ENCODE measurements at places on chromosomes 1 and 21.
A peak's percentile ranks its signal among the peaks of the same experiment; 100 is the strongest.

- DNase-seq: no peak
These were observed 53.5 kb downstream of the NTNG1 start for GRCh38 chr1:107194380-107194779.

DNA sequence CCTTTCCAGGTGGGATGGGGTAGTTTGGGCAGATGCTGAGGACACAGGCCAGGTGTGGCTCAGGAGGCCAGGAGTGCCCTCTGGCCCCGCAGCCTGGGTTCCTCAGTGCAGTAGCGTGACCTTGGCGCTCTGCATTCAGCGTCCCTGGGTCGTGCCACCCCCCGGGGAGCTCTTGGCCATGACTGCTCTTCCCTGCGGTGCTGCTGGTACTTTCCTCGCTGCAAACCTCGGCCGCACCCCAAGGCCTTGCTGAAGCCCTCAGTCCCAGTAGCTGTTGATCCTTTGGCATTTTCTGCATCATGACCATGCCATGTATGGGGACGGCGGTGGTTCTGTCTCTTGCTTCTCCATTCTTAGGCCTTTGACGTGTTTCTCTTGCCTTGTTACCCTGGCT is 13.8 kb downstream of the SLX9 start:
- DNase-seq: no peak

DNA sequence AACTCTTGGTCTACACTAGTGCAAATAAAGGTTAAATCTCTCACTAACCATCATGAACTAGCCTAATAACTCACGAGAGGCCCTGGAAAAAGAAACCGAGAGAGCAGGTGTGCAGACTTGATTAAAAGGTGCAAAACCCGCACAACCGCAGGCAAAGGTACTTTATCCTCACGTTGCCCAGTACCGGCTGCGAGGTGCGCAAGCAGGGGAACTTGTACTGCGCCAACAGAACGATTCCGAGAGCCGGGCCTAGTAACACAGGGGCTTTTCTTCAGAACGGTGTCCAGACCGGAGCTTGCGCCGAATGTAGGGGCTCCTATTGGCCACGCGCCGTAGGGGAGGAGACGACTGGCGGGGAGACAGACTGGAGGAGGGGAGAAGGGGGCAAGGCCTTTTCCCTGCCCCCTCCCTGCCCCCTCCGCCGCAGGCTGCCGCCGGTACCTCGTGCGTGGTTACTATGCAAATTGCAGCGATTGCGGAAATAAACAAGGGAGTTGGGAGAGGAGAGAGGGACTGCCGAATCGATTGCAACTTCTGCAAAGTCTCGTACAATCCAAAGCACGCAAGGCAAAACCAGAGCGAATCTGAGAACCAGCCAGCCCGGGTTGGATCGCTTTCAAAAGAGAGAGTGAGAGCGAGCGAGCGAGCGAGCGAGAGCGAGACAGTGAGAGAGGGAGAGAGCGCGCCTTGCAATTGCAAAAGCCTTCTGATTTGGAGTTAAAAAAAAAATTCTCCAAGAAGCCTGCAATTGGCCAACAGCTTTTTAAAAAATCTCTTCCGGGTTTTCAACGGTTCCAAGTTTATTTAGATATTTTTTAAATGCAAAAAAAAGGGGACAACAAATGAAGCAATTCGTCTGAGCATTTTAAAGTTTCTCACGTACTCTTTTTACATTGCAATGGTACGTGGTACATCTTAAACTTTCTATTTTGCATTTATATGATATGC is 5.4 kb upstream of the NFIA start:
- peak; percentile 96 for DNase-seq

- DNase-seq: no peak
These were observed 52.4 kb downstream of the ARHGEF10L start for GRCh38 chr1:17591814-17592430.

- DNase-seq: peak; percentile 54
These were observed 156.2 kb downstream of the DENND1B start for GRCh38 chr1:197619008-197619640.

DNA sequence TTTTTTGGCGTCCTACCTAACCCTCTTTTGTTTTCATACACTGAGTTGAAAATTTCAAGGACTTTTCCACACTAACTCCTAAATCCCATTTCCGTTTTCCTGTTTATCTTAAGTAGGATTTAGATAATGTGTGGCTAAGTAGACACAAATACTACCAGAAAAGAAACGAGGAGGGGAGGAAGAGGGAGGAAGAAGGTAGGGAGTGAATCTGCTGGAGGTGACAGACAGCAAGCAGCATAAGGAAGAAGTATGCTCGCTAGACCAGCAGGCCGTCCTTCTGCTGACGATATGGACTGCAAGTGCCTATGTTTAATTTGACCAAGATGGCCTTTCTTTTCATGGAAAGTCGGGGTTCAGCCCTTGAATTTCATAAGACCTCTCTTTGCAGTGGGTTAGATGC is 256.9 kb upstream of the RAB4A start:
- no peak for DNase-seq

GRCh38 chr21:14084068-14084501 is 126.7 kb downstream of the LIPI start:
- DNase-seq: no peak

DNA sequence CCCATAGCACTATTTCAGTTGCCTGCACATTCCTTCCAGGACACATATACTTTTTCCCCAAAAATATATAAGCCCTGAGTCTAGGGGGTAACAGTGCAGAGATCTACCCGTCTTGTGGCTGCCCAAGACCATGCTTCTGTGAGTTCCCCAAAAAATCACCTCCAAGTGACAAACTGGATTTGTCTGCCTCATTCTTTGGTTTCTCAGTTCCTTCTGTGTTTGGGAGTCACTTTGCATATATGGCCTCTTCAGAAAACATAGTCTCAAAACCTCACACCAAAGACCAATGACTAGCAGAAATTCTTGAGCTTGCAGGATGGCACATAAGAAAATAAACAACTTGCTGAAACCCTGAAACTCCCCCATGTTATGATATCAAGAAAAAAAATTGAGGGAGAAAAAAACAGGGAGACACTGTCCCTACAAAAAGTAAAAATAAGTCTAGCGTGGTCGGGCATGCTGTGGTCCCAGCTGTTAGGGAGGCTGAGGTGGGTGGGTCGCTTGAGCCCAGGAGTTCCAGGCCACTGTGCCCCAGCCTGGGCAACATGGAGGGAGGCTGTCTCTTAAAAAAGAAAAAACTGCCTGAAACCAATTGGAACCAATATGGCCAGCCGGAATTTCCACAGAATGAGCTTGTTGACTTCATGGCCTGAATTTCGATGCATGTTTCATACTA is 8.0 kb downstream of the JMJD4 start:
- no peak for DNase-seq

DNA sequence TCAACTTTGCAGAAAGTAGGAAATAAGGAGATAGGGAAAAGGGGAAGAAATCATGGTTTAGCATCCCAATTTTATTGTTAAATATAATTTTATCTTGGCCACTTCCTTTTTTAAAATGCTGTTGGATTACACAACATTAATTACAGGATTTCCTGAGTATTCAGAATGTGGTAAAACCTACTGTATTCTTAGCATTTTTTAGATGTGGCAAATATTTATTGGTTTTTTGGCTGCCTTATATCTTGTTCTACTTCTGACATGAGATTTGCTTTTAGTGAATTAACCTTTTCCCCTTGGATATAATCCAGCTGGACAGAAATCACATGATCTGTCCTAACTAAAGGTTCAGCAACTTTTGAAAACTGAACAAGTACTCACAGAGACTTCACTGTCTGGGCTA is 104.9 kb downstream of the PTGS2 start:
- DNase-seq: no peak

- DNase-seq: no peak
These were observed 74.4 kb upstream of the TIAM1 start for GRCh38 chr21:31418377-31419001.

- DNase-seq: no peak
These were observed 24.9 kb downstream of the MT1HL1 start for GRCh38 chr1:236979149-236979900.

DNA sequence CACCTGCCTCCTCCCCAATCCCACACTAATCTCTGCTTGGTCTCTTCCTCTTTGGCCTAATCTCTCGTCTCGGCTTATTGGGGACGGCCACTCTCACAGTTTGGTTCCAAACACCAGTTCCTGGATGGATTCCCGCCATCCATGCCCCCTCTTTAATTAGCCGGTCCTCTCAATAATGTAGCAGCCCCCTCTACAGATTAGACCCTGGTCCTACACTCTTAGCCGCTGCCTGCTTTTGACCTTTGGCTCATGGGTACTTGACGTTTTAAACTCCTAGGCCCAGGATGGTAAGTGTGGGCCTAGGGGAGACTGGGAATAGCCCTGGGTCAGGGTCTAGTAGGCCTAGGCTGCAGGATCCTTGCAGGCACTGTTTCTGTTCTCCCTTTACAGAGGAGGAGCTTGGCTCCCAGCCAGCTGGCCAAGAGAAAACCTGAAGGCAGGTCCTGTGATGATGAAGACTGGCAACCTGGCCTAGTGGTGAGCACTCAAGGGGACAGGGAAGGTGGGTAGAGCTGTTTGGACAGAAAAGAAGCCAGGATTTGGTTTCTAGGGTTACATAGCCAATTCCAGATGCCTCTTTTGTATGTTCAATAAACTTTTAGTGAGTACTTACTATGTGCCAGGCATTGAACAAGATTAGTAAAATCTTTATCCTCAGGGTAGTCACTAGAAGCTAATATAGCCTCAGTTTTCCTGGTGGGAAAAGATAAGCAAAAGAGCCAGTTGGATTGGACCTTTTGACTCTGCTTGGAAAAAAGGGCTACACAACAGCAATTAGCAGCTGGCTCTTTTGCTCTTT is 758 bp downstream of the RAD54L start:
- DNase-seq: peak; percentile 88

GRCh38 chr1:227759341-227760300 is 24.4 kb downstream of the SNAP47 start:
- no peak for DNase-seq

DNA sequence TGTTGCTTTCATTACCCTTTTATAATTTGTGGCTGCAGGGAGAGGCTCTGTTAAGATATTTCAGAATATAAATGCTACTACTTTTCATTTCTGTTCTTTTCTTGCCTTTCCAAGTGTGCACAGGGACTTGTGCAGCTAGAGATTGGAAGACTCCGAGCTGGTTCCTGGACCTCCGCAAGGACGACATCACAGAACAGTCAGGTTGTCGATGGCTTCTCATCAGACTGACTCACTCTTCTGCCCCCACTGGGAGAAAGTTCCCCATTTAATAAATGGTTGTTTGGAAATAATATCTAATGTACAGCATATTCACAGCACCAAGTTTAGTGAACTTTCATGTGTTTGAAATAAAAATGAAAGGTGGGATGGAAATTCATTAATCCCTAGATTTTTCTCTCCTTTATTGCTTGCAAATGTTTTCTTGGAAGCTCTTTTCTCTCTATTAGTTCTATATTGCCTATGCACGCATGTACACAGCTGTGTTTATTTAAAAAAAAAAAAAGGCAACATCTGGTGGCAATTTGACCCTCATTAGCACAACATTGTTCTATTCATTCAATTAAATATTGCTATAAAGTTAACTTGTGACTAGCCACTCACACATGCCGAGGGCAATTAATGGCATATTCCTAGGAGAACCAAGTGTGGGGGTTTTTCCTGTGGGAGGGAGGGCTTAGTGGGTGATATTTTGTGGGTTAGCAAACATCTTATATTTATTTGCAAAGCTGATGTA is 77.5 kb upstream of the L1TD1 start:
- DNase-seq: no peak

- DNase-seq: no peak
These were observed 384.0 kb downstream of the HHIPL2 start for GRCh38 chr1:222163895-222164294.

DNA sequence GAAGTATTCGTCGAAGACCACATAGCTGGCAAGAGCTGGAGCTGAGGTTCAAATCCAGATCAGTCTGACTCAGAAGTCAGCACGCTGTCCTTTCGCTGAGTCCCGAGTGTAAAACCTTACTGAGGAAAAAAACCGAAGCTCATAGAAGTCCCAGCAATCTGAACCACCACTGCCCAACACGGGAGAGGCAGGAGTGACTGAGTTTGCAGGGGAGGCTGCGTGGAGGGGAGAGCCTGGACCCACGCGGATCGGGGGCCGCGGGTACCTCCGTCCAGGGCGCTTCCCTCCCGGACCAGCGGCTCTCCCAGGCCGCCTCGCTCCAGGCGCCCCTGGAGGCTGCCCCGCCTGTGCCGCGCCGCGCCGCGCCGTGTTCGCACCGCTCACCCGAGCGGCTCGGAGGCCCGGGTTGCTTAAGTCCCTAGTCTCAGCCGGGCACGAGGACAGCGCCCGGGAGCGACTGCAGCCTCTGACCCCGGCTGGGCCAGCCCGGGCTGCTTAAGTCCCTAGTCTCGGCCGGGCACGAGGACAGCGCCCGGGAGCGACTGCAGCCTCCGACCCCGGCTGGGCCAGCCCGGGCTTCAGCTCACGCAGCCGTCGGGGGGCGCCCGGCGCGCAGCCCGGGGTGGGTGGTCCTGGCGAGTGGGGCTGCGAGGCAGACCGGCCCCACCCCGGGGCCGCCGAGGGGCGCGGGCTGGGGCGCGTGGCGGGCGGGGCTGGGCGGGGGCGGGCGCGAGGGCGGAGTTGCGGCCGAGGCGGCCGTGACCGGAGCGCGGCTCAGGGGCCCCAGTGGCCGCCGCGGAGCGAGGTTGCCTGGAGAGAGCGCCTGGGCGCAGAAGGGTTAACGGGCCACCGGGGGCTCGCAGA is at the start of gene ADAMTSL4:
Gene ADAMTSL4 (plus strand): TSS at position 777 of the 864 bp plus-strand sequence. CDS start 2,881 bp downstream, outside the sequence.
- peak; percentile 56 for DNase-seq

DNA sequence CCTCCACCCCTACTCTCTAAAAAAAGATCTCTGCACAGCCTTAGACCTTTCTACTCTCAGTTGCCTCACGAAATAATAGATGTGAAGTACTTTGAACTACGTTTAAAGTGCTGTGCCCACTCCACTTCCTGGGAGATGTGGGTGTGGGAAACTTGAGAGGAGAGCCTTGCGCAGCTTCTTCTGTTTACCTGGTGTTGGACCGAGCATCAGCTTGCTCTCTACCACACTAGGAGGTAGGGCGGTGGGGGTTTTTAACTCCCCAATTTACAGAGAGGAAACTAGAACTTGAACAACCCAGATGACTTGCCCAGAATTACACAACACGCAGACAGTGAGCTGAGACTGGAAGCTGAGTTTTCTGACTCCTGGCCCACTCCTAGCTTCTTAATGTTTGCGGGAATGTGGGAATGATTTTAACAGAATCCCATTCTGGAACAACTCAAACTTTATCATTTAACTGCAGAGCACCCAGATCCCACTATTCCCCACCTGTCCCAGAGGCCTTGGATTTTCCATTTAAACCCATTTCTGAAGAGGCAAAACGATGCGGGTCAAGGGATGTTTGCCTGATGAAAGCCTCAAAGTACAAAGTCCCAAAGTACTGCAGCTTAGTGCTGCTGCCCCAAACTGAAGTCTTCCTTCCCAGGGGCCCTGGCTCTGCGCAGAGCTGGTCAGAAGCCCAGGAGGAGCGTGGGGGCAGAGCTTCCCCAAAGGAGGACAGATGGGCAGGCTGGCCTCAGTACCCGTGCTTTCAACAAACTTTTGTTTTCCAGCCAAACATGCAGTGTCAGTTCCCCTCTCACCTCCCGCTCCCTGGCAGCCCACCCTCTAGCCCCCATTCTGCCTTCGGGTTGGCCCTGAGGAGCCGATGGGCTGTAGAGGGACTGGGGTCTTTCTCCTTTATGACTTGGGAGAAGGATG is 19.0 kb downstream of the BTG2 start:
- no peak for DNase-seq

DNA sequence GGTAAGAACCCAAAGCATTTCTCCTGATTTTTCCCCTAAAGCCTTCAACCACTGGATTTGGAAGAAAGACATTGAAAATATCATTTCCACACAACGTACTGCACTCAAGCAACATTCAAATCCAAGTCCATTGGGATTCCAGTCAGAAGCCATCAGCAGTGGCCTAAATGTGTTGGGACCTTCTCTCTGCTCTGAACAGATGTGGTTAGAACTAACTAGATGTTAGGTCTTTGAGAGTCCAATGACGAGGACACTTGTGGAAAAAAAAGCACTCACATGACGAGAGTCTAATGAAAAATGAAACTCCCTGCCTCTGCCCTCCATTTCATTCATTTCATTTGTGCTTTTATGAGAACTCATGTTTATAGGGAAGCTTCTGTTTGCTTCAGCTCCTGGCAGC is 382.3 kb downstream of the SIPA1L2 start:
- DNase-seq: no peak
